BE2C (cell line): ENCODE measurements at places on chromosomes 3 and 15.
A peak's percentile ranks its signal among the peaks of the same experiment; 100 is the strongest.

GRCh38 chr3:143978263-143978631 is 6.6 kb downstream of the DIPK2A start:
- no peak for DNase-seq

GRCh38 chr3:160698599-160699195 is 21.7 kb downstream of the ARL14 start:
- no peak for DNase-seq

DNA sequence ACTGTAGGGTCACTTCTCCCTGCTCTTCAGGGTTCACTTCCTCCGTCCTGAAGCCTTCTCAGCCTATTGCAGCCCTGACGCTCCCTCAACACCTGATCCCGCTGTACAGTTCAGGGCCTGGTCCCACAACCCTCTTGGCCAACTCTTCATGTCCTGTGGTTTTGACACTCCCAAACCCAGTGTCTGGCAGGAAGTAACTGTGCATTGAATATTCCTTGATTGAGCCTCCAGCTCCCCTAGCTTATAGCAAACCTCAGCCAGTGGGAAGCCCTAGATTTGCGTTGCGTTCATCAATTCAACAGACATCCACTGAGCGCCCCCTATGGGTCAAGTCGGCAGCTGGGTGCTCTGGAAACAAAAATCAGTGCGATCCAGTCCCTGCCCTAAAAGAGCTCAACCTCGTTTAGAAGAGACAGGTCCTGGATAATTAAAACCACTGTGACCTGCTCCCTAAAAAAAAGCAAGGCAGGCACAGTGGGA is 13.5 kb downstream of the UBAP1L start:
- peak; percentile 87 for DNase-seq

GRCh38 chr15:77508541-77509243 is 88.0 kb downstream of the HMG20A start:
- no peak for DNase-seq

DNA sequence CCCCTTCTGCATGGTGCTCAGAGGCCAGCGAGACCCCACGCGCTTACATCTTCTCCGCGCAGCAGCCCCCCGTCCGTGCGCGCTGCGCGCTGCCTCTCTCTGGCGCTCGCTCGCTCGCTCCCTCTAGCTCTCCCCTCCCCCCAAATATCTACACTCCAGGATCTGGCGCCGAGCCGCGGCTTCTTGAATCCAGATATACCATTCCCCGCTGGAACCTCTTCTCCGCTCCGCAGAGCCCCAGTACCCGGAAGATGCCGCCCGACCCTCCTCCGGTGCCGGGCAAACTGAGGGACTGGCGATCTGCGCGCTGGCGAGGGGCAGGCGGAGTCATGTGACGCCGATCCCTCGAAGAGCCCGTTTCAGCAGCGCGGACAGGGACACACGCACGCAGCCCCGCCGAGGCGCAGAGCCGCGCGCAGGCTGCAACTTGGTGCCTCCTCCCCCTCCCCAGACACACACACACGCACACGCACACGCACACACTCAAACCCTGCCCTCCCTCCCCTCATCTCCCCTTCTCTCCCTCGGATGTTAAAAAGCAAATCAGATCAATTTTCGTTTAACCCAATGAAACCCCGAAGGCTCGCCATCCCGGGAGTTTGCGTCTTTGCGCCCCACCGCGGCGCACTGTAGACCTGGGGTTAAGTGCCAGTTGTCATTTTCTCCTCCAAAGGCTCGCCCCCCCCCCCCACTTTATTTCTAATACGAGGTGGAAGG is at the start of gene RASGRF1:
Gene RASGRF1 (minus strand): TSS at position 294 of the 717 bp plus-strand sequence. CDS start 282 bp downstream, at position 12.
- peak; percentile 38 for DNase-seq

- no peak for DNase-seq
These were observed 74.3 kb downstream of the SIDT1 start for GRCh38 chr3:113606539-113607218.

GRCh38 chr3:84108442-84108971 is 850.3 kb upstream of the CADM2 start:
- DNase-seq: no peak

GRCh38 chr3:133374708-133375402 is 25.0 kb upstream of the BFSP2 start:
- no peak for DNase-seq

DNA sequence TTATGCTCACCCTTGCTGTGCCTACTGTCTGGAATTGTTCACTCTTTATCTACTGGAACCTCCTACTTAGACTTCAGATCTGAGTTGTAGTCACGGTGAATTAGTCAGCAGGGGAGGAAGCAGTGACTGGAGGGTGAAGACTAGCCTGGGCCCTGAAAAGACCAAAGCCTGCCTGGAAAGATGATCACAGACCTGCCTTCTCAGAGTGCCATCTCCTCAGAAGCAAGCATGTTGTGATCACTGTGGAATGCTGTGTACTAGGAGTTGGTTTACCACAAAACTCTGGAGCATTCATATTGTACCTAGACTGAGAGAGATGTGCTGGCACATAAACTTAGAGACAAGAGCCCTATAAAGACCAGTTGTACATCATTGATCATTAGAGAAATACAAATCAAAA is 100.7 kb upstream of the SCN10A start:
- no peak for DNase-seq

DNA sequence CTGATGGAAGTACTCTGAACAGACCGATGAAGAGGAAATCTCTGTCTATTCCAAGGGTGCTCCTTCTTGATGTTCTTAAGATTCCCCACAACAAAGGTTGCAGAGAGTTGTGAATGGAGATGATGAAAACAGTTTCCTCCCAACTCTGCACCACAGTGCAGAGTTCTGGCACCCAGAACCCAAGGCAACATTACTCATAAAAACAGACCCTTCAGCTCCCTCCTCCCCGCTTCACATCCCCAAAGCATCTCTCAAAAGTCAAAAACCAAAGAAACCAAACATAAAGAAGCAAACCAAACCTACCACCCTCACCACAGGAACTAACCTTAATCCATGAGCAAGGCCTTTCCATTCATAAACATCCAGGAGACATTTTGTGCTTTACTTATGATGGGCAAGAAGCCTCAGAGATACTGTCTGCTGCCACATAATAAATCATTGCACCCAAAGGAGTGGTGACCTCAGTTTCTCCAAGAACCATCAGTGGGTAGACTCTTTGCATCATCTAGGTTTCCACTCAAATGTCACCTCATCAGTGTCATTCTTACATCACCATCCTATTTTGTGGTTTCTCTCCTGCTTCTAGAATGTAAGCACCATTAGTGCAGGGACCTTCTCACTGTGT is 13.2 kb downstream of the PCOLCE2 start:
- no peak for DNase-seq

GRCh38 chr15:60442763-60443162 is 36.2 kb downstream of the ICE2 start:
- DNase-seq: no peak

- DNase-seq: no peak
These were observed 5.8 kb upstream of the DIS3L start for GRCh38 chr15:66287461-66288057.

DNA sequence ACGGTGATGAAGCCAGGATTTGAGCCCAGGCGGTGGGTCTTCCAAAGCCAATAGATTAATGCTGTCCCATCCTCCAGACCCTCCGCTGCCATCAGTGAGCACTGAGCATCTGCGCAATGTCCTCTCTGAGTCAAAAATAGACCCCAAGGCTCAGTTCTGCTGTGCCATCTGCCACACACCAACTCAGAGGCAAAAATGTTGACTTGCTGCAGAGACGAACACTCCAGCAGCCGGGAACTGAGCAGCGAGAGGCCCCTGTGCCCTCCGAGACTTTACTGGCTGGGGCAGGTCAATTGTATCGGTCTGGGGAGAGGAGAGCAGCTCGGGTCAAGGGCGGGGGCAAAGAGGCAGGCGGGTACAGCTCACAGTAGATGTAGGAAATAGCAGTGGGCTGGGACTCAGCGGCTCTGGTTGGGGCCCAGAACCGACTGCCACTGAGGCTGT is 41.5 kb upstream of the ATP2B2 start:
- DNase-seq: no peak

DNA sequence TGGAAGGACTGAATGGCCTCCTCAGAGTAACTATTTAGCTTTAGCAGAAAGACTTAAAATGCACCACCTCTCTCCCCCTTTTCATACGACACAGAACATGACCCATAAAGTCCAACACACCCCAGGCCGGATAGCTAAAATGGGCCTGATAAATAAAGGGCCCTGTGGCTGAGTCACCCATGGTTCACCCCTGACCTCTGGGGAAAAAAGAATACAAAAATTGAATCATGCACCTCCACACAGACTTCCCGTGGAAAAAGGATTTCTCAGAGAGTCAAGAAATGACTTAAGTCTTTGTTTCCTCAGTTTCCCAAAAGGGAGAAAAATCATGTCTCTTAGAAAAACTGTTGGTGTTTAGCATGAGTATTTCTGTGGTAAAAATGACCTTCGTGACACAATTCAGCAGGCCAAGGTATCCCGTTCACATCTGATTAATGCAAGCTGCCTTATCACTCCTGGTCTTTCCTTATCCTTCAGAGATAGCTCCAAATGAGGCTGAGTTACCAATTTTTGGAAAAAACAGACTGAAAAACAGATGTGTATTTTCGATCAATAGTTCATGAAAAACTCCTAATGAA is 34.0 kb upstream of the ARHGEF3 start:
- no peak for DNase-seq

DNA sequence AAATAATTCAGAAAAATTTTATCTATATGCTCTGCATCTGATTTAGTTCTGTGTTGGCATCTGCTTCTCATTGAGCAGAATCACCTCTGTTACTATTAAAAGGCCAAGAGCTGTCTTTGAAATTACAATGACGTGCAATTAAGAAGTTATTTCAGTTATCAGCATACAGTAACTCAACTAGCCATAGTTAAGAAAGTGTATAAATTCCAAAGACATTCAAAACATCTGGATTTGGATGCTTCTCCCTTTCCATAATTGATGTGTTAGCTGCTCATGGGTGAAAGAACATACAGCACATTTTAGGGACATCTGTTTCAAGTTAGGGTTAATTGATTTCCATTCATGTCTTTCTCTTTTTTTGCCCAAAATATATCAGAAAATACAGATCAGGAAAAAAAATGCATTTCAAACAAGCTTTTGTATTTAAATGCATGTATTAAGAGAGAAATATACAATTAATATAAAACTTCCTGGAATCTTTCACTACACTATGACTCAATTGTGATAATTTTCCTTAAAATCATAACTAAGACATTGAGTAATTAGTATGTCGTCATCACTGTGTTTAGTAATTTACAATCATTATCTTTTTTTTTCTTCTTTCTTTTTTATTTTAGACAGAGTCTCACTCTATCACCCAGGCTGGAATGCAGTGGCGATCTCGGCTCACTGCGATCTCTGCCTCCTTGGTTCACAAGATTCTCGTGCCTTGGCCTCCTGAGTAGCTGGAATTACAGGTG is 82.7 kb upstream of the MBNL1 start:
- DNase-seq: no peak
